ENCODE measurements at places on chromosomes 1 and 21.
A peak's percentile ranks its signal among the peaks of the same experiment; 100 is the strongest.

GRCh38 chr1:17161926-17162800 lies 42.8 kb upstream of the PADI1 start:
- no peak for DNase-seq

DNA sequence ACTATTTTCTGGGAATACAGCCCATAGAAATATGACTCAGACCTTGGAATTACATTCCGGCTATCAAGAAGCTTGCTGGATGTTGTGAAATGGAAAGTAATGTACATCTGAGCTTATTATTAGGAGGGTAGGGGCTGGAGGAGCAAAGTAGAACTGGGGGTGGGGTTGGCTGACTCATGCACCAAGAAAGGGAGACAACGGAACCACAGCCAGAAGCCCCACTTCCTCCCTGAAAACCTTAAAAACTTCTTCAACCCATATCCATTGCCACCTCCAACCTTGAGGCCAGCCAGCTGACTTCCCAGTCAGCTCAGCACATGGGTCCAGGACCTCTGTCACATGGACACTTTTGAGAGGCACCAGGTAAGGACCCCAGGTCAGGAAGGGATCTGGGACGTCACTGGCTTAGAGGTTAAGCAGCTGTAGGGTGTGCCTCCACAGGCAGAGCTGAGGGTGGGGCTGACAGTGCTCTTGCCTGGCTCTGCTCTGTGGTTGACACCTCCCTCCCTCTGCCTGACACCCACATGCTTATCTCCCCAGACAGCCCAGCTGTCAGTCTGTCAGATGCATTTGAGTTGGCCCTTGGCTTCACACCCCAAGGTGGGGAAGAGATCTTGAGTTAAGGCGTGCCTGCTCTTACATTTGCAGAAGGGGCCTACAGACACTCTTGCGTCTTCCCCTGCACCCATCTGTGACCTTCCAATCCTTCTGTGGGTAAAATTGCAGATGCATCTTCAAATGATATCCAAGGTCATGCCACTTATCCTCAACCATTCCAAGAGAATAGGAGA lies 5.7 kb upstream of the ZNF683 start:
- DNase-seq, result no peak

GRCh38 chr21:25421321-25422028 lies 185.8 kb downstream of the MRPL39 start:
- DNase-seq, result peak; percentile 5

DNA sequence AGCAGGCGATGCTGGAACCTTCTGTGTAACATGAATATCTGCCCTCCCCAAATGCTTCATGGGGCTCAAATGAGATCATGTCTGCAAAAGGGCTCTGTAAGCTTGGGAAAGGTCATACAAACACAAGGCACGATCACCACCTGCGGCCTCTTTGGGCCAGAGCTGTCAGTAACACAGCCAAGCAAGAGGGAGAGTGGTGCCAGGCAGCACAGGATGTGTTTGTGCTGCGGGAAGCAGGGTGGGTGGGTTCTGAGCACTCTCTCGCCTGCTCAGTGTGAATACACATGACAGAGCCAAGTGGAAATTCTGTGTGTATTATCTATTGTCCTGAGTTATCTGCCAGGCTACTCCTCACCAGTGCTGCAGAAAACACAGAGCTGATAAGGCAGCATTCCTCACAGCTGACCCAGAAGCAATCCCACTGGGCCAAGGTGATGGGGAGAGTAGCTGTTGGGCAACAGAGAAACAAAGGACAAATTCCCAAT lies 101.2 kb downstream of the LAMC2 start:
- DNase-seq, result peak; percentile 59

GRCh38 chr21:39220150-39220549 lies 36.9 kb upstream of the PSMG1 start:
- DNase-seq, result no peak

DNA sequence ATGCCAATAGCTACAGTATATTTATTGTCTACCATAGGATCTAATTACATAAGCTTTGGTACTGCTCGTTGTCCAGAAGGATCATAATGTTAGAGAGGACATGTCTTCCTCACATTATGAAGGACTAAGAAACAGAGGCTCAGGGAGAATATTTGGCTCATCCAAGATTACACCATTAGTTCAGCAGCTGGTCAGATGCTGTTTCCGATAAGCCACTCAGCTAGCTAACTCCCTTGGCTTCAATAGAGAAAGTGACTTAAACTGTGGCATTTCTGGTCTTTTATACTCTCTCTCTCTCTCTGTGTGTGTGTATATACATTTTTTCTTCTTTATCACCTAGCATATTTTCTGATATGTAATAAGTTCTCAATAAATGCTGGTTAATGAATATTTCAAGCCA lies 70.4 kb downstream of the DDR2 start:
- no peak for DNase-seq

GRCh38 chr1:162626761-162627160 lies 5.5 kb upstream of the DDR2 start:
- no peak for DNase-seq

DNA sequence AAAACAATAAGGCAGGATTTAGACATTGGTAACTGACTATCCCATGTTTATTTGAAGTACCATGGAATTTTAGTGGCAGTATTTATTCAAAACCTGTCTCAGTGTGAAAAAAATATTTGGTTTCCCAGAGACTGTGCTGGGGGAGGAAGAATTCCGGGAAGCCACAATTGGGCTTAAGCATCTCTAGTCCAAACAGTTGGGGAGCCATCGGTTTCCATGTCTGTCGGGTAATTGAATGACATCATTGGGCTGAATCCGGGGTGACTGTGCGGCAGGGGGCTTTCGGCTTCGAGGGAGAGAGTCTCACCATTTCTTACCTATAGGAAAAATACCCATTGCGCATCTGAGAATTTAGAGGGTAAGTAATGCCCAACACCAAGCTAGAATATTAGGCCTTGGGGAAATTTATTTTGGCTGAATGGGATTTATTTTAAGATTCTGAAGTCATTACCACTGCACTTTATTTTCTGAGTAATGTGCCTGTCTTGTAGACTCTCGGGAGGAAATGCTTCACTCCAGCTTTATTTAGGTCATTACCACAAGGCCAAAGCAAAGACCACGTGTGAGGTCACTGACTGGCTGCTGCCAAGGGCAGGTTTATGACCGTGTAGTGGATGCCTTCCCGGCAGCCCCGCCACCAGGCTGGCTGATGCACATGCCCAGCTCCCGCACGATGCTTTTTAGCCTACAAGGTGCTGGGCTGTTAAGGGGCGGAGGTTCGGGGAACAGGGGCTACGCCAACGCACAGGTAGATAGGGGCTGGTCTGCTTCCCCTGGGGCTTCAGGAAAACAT lies 23.1 kb upstream of the UMODL1 start:
- peak; percentile 43 for DNase-seq

GRCh38 chr1:38114241-38115026 lies 67.8 kb upstream of the POU3F1 start:
- DNase-seq, result no peak

GRCh38 chr1:239392271-239392670 lies 5.9 kb downstream of the CHRM3 start:
- DNase-seq, result no peak

DNA sequence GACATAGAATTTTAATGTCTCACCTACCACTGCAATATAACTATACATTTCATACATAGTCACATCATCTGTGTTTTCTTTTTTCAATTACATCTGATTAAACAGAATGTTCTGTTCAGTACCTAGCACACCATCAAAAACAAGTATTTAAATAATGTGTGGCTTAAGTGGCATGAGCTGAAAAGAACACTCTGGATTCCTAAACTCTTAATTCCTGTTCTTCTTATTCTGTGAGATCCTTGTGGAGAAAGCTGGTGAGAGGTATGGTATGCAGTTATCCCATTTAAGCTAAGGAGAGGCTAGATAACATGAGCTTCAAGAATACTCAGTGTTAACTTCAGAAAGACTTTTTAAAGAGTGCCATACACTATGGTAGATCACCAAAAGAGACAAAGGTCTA lies 5.5 kb downstream of the TP53BP2 start:
- DNase-seq, result no peak

- no peak for DNase-seq
These were observed 3.4 kb downstream of the GDAP2 start for GRCh38 chr1:117925981-117926380.

- no peak for DNase-seq
These were observed 292.5 kb upstream of the SNX7 start for GRCh38 chr1:98368995-98369394.

DNA sequence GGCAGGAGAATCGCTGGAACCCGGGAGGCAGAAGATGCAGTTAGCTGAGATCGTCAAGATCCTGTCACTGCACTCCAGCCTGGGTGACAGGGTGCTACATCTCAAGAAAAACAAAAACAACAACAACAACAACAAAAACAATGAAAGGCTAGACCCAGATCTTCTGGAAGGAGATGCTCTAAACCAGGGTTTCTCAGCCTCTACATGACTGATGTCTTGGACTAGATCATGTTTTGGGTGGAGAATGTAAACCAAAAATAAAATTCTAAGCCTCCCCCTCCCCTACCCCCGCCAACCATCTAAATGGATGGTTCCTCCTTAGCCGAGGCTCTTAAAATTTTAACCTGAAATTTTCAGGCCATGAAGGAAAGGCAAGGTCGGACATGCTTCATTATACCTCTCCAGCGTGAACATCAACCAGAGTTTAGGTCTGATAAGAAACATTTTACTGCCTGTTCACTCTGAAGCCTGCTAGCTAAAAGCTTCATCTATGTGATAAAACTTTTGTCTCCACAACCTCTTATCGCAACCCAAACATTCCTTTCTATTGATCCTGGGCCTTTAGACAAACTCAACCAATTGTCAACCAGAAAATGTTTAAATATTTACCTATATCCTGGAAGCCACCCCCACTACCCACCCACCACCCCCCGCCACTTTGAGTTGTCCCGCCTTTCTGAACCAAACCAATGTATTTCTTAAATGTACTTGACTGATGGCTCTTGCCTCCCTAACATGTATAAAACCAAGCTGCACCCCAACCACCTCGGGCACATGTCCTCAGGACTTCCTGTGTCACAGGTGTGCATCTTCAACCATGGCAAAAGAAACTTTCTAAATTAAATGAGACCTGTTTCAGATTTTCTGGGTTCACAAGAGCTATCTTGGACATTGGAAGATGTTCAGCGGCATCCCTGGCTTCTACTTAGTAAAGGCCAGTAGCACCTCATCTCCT lies 1.9 kb upstream of the CAPN2 start:
- no peak for DNase-seq
